ENCODE measurements at places on chromosomes 5 and 9. TPM values are rescaled to one million over a fixed set of nuclear protein-coding genes. Genes with fewer than 3 reads are reported as not detected.
A peak's percentile ranks its signal among the peaks of the same experiment; 100 is the strongest.

GRCh38 chr9:89427621-89428221, 70.2 kb downstream of the SEMA4D start:
- DNase-seq, result no peak
- peak overlapping the region; percentile 90 for H3K27ac ChIP-seq
- no peaks in the 10 kb centered on the region for H3K27me3 ChIP-seq
- H3K36me3 ChIP-seq, result peaks cover 71% of the 10 kb centered on the region
- peaks cover 85% of the 10 kb centered on the region for H3K4me1 ChIP-seq

DNA sequence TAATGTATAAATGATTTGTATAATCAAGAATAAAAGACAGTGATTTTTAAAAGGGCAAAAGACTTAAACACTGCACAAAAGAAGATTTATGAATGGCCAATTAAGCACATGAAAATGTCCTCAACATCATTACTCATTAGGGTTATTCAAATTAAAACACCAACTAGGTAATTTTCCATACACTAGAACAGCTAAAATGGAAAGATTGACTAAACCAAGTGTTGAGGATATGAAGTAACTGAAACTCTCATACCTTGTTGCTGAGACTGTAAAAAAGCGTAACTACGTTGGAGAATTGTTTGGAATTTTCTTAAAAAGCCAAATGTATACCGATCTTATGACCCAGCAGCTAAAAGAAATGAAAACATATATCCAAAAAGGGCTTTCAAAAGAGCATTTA, 144.9 kb downstream of the SGCD start:
- H3K4me1 ChIP-seq, result no peaks in the 10 kb centered on the region
- no peaks in the 10 kb centered on the region for H3K36me3 ChIP-seq
- no peak overlapping the region for H3K4me3 ChIP-seq

The DMRT3 gene
- not detected for total RNA-seq

GRCh38 chr9:68577774-68578591, 37.3 kb upstream of the TMEM252 start:
- peaks cover 13% of the 10 kb centered on the region for H3K27me3 ChIP-seq
- no peak overlapping the region for H3K27ac ChIP-seq
- no peak overlapping the region for H3K4me3 ChIP-seq
- no peak for DNase-seq
- H3K4me1 ChIP-seq, result no peaks in the 10 kb centered on the region
- H3K36me3 ChIP-seq, result no peaks in the 10 kb centered on the region

DNA sequence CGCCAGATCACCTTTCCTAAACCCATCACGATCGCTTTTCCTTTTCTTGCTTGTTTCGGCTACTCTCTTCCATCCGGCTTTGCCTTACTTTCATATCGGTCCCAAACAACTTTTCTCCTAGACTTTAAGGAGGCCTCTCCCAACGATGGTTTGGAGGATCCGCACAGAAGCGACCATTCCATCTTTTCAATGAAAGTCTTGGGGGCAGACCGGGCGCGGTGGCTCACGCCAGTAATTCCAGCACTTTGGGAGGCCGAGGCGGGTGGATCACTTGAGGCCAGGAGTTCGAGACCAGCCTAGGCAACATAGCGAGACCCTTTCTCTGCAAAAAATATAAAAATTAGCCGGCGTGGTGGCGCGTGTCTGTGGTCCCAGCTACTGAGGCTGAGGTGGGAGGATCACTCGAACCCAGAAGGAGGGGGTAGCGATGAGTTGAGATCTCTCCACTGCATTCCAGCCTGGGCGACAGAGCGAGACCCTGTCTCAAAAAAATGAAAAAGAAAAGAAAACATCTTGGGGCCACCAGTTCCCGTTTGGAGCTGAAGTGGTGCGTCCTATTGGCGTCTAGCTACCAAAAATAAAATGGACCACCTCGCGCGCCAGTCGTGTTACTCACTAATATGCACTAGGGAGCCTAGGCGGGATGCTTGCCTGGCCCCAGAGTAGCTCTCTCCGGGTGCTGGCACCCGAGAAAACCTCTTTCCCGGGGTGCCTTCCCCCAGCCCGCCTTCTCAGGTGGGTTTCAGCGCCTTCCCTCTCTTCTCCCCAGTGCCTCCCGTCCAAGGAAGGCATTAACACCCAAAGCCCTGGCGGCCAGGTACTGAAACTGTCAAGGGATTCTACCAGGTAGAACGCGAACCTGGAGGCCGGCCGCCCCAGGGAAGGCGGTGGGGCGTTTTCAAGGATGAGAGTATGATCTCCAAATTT, 800 bp upstream of the AP3B1 start:
- peaks cover 25% of the 10 kb centered on the region for H3K4me1 ChIP-seq
- peak; percentile 29 for DNase-seq
- H3K4me3 ChIP-seq, result peak overlapping the region; percentile 99
- peaks cover 9% of the 10 kb centered on the region for H3K27me3 ChIP-seq

DNA sequence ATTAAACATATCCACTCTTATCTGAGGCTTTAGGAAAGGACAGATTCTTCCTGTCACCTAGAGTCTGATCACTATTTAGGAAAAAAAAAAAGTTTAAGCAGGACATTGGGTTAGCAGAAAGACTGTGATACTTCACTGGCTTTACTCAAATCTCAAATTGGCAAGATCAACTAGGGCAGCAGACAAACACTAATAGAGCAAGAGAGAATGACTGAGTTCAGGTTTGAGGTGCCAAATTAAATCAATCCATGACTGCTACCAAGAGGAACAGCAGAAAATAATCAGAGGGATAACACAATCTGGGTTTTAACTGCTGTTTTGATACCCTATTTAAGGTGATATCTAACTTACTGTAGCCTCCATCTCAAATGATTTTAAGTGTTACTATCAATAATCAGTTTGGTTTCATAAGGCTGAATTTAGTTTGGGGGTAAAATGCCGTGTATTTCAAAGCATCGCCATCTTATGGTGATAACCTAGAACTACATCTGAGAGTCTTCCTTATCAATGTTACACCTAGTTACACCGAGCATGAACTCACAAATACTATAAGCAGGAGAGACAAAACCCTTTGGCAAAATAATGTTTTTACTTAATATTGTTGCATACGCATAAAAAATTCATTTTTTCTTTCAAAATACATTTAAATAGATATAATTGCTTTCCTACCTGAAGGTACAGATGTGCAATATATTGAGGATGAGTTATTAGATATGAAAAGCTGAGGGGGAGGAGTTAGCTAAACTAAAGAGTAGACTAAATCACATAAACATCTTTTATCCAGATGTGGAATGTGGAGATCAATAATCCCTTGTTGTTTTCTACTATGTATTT, 286.4 kb upstream of the CDH12 start:
- no peak overlapping the region for H3K4me3 ChIP-seq
- no peak overlapping the region for H3K27ac ChIP-seq
- H3K36me3 ChIP-seq, result no peaks in the 10 kb centered on the region
- no peak for DNase-seq

- H3K4me3 ChIP-seq, result no peak overlapping the region
- H3K27ac ChIP-seq, result no peak overlapping the region
- H3K36me3 ChIP-seq, result no peaks in the 10 kb centered on the region
- H3K27me3 ChIP-seq, result peaks cover 24% of the 10 kb centered on the region
Measured at GRCh38 chr5:180670586-180671359, 21.4 kb upstream of the FLT4 start.

The CKS2 gene
- total RNA-seq, result 177 TPM

The CCL27 gene
- 0.55 TPM for total RNA-seq

DNA sequence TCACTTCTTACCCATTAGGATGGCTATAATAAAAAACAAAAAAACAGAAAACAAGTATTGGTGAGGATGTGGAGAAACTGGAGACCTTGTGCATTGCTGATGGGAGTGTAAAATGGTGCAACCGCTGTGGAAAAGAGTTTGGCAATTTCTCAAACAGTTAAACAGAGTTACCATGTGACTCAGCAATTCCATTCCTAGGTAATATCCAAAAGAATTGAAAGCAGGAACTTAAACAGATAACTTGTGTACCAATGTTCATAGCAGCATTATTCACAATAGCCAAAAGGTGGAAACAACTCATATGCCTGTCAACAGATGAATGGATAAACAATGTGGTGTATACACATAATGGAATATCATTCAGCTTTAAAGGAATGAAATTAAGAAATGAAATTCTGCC, 28.9 kb downstream of the DCP2 start:
- no peaks in the 10 kb centered on the region for H3K27me3 ChIP-seq
- H3K4me1 ChIP-seq, result peaks cover 13% of the 10 kb centered on the region
- H3K4me3 ChIP-seq, result no peak overlapping the region

DNA sequence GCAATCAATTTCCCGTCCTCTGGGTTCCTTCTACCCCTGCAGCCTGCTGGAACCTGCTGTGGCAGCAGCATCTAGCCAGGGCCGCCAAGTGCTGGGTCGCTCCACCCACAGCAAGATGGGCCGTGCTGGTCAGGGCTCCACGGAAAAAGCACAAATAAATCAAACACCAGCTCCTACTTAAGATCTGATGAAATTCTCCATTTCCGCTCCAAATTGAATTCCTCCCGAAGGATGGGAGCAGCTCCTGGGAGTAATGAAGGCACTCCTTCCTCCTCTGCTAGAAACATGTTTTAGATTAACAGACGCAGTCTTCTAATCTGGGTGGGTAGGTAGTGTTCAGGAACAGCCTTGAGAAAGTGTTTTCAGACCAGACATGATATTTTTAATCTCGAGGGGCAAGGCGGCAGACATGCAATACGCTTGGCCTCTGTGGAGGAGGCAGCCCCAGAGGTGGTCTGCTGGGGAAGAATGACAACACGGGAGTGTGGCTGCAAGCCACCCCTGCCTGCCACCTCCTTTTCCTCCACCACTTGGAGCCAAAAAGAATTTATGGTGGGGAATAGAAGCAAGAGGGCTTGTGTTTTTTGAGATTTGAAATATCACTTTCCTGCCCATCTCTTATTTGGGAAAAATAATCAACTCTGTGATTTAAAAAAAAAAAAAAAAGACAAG, 194.1 kb downstream of the AOPEP start:
- H3K36me3 ChIP-seq, result no peaks in the 10 kb centered on the region
- peaks cover 2% of the 10 kb centered on the region for H3K27me3 ChIP-seq
- H3K4me3 ChIP-seq, result no peak overlapping the region
- H3K27ac ChIP-seq, result no peak overlapping the region
- no peaks in the 10 kb centered on the region for H3K4me1 ChIP-seq

- H3K27ac ChIP-seq, result no peak overlapping the region
- no peak for DNase-seq
- no peak overlapping the region for H3K4me3 ChIP-seq
- no peaks in the 10 kb centered on the region for H3K36me3 ChIP-seq
- H3K4me1 ChIP-seq, result no peaks in the 10 kb centered on the region
Measured at GRCh38 chr9:72211047-72211446, 61.8 kb downstream of the GDA start.

The ABO gene
- 0.14 TPM for total RNA-seq

The ARL14EPL gene
- total RNA-seq, result not detected

The GPRIN1 gene
- total RNA-seq, result 3.0 TPM

All from activated T-helper 2 cell treated with anti-CD3 and anti-CD28 coated beads, Interferon-gamma antibody, Interleukin-2, Interleukin-4, amounts not matched to agents 10 μg/mL and 5 μg/mL and 100 μg/mL, durations not matched to agents 14 hours and 24 hours and 36 hours (primary cell).